Activated CD4-positive, alpha-beta T cell treated with anti-CD3 and anti-CD28 coated beads for 36 hours (primary cell): ENCODE measurements at places on chromosomes 3 and 15. TPM values are rescaled to one million over a fixed set of nuclear protein-coding genes. Genes with fewer than 3 reads are reported as not detected.

Gene RYR3
- not detected for total RNA-seq

Gene MCTP2
- total RNA-seq, result 25.2 TPM

Gene BTLA
- total RNA-seq, result 21.0 TPM

DNA sequence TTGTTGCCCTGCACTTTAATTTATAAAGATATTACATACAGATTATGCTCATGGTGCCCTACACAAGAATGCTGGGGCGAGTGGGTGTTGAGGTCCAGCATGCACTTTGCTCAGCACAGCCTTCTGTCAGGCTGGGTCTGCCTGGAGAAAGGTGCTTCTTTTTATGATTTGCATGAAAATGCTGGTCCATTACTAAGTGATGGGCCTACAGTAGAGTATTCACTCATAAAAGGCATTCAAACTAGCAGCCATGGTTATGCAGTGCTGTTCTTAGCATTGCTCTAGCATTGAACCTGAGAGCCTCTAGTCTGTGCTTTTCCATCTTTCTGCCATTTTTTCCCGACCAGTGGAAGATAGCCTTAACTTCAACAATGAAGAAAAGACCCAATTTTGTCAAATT lies 12.3 kb downstream of the LNP1 start:
- no peak overlapping the region for H3K4me3 ChIP-seq
- H3K27me3 ChIP-seq, result no peaks in the 10 kb centered on the region
- H3K36me3 ChIP-seq, result peaks cover 10% of the 10 kb centered on the region
- H3K4me1 ChIP-seq, result no peaks in the 10 kb centered on the region
- H3K27ac ChIP-seq, result no peak overlapping the region
- DNase-seq, result no peak

DNA sequence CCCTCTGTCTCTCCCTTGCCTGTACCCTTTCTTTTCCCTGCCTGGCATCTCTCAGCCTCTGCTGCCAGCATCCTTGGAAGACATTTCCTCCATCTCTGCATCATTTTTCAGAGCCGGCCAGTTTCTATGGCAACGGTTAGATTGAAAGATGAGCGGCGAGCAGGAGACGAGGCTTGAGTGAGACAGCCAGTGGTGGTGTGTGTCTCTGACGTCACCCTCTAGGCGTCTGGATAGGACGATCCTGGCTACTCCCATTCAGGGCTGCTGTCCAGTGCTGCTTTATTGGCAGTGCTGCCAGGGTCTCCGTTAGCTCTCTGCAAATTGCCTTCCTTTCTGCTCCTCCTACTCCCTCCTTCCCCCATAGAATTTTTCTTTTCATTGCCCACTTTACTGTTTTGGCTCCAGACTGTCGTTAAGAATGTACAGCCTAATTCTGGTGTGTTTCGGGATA lies 57.9 kb downstream of the TRAK1 start:
- no peaks in the 10 kb centered on the region for H3K36me3 ChIP-seq
- H3K27me3 ChIP-seq, result no peaks in the 10 kb centered on the region
- DNase-seq, result no peak
- H3K27ac ChIP-seq, result no peak overlapping the region

GRCh38 chr15:39890621-39891020 lies 29.4 kb downstream of the GPR176 start:
- H3K4me1 ChIP-seq, result no peaks in the 10 kb centered on the region
- no peaks in the 10 kb centered on the region for H3K36me3 ChIP-seq
- no peak for DNase-seq
- no peak overlapping the region for H3K27ac ChIP-seq
- H3K4me3 ChIP-seq, result no peak overlapping the region
- no peaks in the 10 kb centered on the region for H3K27me3 ChIP-seq

Gene CYB561D2
- 14.3 TPM for total RNA-seq

Gene ROPN1
- total RNA-seq, result not detected

- no peak overlapping the region for H3K27ac ChIP-seq
- H3K4me1 ChIP-seq, result peaks cover 5% of the 10 kb centered on the region
- no peak for DNase-seq
- no peak overlapping the region for H3K4me3 ChIP-seq
Measured at GRCh38 chr3:107797586-107797985, 274.8 kb downstream of the BBX start.

Gene CD86
- total RNA-seq, result 0.09 TPM

Gene ACSBG1
- total RNA-seq, result not detected
